ENCODE measurements at places on chromosomes 1 and 21.

- no peak for DNase-seq
These were observed 2.0 kb downstream of the FMO1 start for GRCh38 chr1:171250263-171250662.

DNA sequence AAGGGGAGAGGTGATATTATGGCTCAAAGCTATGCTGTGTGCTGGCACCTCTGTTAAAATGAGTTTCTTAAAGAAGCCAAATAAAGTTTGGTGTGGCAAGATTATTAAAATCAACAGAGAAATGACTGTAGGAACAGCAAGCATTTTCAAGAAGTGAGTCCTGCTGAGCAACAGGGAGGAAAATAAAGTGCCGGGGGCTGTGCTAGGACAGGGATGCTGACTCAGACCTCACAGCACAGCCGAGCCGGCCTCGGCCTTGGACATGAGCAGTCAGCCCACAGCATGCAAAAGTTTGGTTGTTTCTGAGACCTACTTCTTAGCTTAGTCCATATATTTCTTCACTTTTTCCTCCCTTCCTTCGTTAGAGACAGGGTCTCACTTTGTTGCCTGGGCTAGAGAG is 19.2 kb downstream of the CNIH3 start:
- DNase-seq: no peak

- no peak for DNase-seq
These were observed 8.1 kb downstream of the CELA2B start for GRCh38 chr1:15483971-15484370.

GRCh38 chr1:231233735-231234417 is 7.1 kb upstream of the GNPAT start:
- DNase-seq: no peak

DNA sequence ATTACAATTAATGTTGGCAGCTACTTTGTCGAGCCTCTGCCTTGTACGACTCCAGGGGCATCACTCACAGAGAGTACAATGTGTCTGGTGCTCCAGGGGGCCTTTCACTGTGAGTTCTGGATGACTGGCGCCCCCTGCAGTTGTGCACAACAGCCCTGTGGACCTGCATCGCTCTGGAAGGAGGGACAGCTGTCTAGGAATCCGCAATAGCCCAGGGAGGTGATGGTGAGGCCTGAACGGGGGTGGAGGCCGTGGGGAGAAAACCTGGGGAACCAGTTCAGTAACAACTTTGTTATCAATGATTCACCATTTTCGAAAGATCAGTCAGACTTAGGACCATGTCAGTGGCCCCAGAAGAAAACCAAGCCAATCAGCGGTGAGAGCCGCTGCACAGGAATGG is 189.1 kb downstream of the KAZN start:
- no peak for DNase-seq

- peak; percentile 84 for DNase-seq
These were observed 558 bp downstream of the USP1 start for GRCh38 chr1:62437273-62437940.

DNA sequence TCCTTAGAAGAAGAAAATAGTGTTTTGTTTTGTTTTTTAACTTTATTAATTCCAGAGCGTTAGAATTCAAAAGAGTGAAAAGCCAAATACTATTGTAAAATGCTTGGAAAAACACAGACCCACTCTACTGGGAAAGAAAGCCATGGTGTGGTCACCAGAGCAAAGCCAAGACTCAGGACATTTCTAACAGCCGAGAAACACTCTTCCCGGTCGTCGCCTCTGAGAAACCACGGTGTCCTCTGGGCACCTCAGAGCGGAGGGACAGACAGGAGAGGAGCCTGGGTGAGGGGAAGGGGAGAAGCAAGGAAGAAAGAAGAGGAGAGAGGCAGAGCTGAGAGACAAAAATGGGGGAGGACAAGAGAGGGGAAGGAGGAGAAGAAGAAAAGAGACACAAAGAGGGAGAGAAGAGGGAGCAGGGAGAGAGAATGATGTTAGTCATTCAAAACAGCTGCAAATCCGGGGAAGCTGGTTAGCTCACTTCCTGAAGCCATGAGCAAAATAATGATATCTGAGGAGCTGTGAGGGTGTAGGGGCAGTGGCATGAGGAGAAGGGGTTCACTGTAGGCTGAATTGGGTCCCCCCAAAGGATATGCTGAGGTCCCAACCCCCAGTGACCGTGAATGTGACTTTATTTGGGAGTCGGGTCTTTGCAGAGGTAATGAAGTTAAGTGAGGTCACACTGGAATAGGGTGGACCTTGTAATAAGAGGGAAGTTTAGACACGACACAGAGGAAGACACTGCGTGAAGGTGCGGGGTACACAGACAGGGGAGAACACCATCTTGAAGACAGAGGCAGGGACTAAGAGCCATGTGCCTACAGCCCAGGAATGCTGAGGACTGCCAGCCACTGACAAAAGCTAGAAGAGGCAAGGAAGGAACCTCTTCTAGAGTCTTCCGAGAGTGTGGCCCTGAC is 58.2 kb upstream of the DMRTB1 start:
- DNase-seq: peak; percentile 55

DNA sequence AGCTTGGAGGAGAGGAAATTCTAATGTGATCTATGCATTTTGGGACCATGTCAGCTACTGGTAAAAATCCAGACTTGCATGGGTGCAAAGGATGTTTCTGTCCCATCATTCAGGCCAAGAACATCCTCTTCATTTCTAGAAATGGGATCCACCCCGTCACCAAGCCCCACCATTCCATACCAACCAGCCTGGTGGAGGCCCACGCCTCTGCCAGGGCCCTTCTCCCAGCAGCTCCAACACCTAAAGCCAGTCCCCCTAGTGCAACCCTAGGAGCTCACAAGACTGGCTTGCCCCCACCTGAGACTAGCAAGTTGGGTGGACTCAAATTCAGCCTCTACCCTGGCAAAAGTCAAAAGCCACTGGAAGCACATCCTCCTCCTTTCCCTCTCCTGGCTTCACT is 1.9 kb downstream of the ARHGEF11 start:
- no peak for DNase-seq

GRCh38 chr1:162873671-162874666 is 13.0 kb upstream of the CCDC190 start:
- no peak for DNase-seq

DNA sequence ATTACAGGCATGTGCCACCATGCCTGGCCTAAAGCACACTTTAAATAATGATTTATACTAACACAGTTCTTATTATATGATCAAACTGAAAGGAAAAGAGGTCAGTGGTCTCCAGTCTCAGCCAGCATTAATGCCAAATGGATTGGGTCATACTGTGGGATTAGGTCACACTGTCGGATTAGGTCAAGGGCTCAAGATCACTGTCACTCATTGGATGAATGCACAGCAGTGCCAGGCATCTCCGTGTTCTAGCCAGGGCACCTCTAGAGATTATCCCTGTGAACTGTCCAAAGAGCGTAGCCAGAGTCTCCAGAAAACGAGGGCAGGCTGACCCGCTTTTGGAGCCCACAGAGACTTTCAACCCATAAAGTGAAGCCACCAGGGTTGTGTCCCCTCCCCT is 70.9 kb downstream of the KCNN3 start:
- DNase-seq: no peak

DNA sequence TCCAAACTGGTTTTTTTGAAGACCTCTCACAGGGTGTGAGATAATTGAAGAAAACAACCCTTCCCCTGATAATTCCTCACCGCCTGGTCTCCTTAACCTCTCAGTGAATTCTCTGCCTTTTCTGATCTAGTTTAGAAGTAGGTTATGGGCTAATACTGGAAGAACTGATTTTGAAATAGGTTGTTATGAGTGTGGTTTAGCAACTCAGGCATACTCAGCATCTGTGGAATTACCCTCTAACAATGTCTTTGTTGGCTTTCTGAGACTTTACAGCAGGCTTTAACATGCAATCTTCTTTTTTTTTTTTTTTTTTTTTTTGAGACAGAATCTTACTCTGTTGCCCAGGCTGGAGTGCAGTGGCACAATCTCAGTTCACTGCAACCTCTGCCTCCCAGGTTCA is 10.3 kb upstream of the PLD5 start:
- DNase-seq: no peak

GRCh38 chr1:174391716-174392115 is 56.0 kb upstream of the GPR52 start:
- no peak for DNase-seq

DNA sequence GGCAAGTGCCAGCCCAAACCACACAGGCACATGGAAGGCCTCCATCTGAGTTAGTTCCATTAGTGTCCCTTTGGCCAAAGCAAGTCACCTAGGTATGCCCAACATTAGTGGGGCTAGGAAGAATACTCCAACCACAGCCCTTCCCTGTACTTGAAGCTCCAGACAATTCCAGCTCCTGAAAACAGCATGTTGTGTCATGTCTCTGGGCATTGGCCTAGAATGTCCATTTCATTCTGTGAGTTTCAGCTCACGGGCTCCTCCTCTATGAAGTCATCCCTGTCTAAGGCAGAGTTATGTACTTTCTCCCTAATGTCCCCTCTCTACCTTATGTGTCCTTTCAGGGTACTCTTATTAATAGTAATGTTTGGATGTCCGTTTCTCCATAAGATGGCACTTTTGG is 96.5 kb upstream of the SPATA6 start:
- DNase-seq: no peak

GRCh38 chr1:17657436-17657835 is 97.7 kb upstream of the ACTL8 start:
- no peak for DNase-seq

DNA sequence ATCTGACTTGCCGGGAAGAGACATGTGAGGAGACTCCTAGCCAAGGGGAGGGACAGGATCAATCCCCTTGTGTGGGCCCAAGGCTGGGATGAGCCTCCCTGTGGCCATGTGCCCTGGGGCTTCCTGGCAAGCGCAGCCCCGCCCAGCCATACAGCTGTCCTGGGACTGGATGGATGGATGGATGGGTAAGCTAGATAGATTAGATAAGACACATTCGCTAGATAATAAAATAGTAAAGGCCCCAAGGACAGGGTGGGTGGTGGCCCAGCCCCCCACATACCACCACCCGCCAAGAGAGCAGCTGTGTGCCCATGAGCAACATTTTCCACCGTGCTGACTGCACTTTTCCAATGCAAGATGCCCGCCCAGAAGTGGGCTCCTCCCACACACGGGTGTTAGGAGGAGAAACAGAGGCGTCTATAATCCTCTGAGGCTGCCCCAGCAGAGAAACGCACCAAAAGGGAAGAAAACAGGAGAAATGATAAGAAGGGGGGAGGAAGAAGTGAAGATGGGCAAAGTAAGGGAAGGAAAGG is 25.1 kb downstream of the ZBTB17 start:
- no peak for DNase-seq
